ENCODE measurements at places on chromosomes 11 and 22. TPM values are rescaled to one million over a fixed set of nuclear protein-coding genes. Genes with fewer than 3 reads are reported as not detected.

TPP1 gene
- 150 TPM for total RNA-seq

WNT7B gene
- total RNA-seq, result 4.4 TPM

GRCh38 chr11:12771875-12772274 lies 97.7 kb downstream of the TEAD1 start:
- DNase-seq, result no peak

DNA sequence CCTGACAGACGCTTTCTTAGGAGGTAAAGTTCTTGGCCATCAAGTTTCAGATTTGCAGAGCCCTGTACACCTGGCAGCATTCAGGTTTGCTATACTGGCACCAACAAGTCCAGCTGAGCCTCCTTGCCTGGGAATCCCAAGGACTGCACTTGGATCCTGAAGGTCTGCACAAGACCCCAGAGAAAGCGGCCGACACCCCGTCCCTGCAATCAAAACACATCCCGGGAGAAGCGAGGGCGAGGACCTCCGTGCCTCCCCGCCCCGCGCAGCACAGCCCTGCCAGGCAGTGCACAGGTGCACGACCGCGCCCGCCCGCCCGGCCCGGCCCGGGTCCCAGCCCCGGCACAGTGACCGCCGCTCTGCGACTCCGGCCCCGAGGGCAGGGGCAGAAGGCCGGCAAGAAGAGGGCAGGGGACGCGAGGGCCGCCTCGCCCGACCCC lies 559 bp downstream of the MRTFA start:
- DNase-seq, result peak; percentile 17

DNA sequence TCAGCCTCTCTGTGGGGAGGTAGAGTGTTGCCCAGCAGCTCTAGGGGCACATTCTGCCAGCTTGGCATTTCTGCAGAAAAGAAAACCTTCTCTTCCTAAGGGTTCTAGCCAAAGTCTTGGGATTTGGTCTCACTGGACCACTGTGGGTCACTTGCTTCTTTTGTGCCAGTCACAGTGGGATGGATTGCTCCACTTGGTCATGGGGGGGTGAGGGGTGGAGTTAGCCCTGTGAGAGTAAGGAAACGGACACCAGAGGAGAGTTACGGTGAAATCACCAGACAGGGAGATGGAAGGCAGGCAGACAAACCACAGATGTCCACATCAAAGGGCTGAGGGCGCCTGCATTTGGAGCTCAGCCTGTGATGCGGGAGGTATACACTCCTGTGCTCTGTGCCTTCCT lies 10.8 kb downstream of the SGSM1 start:
- no peak for DNase-seq

DNA sequence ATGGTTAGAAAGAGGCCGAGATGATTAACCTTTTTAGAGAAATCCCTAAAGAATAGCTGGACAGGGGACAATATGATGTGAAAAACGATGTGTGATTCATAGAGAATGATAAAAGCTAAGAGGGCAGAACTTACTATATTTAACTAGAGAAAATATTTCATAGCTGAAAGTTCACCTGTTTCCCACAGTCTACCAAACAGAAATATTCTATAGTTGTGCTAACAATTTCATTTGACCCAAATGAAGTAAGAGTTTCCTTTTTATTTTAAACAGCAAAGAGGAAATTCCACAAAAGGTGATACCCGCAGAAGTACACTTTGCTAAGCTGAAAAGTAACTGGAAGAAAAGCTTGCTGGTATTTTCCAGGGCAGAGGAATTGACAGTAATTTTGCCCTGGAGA lies 26.7 kb downstream of the ALKBH8 start:
- DNase-seq, result no peak

GRCh38 chr22:17678817-17679385 lies 40.3 kb downstream of the BCL2L13 start:
- no peak for DNase-seq

DNA sequence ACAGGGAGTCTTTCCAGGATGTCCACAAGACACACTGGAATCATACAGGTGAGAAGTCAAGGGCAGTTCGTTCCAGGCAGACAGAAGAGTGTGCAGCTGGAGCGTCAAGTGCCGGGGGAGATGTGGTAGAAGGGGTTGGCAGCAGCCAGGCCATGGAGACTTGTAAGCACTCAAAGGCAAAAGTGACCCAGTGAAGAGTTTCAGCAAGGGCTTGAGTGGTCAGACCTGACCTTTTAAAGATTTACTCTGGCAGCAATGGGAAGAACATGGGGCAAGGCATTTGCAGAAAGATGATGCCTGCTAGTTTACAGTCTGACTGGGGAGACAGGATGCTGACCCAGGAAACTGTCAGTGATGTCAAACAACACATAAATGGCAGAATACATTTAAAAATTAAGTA lies 29.0 kb downstream of the P4HA3 start:
- DNase-seq, result no peak

DNA sequence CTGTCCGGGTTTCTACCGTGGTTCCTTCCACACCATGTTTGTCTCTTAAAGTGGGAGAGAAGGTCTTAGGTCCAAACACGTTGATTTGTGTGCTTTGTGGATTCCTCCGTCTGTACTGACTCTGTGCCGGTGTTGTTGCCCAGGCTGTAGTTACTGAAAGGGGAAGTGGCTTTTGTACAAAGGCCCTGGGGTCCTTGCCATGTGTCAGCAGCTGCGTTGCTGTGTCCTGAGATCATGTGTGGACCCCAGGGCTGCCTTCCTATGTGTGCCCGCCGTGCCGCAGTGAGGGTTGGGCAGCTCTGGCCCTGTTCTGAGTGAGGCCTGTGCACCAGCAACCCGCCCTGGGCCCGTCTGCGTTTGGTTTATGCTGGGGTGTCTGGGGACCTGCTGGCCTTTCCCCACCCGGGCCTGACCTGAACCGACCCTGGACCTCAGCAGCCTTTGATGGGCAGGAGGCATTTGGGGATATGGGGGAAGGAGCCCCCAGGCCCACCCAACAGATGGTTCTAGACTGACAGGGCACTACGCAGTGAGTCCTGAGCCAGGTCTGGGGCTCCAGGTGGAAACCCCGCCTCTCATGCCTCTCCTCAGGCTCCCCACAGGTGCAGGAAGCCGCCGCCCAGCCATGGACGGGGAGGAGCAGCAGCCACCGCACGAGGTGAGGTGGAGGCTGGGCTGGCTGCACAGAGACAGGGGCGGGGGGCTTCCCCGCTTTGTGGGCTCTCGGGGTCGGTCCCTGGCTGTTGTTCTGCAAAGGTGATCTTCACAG lies 6.9 kb downstream of the TRABD start:
- DNase-seq, result no peak

DNA sequence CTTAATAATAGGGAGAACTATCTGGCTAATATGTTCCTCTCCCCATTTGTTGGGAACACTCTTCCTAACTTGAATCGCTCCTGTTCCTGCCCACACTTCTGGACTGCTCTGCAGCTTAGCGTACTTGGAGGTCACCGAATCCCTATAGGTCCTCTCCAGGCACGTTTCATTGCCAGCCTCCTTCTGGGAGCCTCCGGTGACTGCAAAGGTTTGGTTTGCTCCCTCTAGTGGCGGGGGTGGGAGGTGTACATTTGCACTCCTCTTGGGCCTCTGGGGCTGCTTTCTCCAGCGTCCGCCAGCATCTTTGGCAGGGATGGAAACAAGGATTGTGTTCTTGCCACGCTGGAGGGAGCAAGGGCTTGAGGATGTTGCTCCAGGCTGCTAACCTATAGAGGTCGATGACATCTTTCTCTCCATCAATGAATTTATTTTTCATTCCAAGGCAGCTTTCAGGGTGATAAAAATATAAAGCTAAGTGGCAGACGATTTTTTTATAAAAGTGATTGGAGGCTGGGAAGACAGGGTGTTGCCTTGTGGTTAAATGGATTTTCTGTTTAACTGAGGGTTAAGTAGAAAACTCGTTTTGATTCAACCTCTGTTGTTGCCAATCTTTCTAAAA lies 48.7 kb downstream of the TSPAN18 start:
- DNase-seq, result no peak

GRCh38 chr22:44145544-44145943 lies 35.2 kb upstream of the PARVG start:
- no peak for DNase-seq

DNA sequence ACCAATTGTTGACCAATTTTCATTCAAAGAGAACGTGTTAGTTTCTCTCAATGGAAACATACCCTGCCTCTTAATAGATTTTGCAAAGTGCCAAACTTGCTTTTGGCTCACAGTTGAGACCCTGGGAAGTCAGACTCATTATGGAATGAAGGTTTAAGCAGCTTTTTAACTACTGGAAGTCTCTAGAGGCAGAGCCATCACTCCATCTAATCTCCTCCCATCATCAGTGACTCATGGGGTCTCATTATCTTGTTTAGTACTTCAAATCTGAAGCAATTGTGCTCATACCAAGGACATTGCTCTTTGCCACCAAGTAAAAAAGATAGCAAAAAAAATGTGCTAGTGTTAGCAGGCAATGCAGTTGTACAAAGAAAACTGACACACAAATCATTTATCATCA lies 537.1 kb upstream of the LRRC4C start:
- no peak for DNase-seq

GRCh38 chr22:28923826-28924732 lies 40.7 kb downstream of the ZNRF3 start:
- peak; percentile 60 for DNase-seq

DNA sequence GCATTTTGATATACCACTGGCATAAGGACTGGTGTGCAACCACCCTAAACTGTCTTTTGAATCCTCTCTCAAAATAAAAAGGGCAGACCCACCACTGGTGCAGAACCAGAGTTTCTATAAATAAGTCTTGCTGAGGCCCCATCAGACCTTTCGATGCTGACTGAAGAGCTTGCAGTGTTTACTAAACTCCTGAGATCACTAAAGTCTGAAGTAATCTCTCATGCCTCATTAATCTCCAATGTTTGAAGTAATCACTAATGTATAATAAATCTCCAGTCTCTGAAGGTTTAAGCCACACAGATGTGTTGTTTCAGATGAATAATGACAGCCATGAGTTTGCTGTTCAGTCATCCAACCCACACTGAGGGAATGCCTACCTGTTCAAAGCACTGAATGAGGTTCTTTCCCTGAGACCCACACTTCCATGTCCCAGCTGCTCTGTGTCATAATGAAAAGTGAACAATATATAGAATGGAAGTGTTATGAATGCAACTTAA lies 50.6 kb upstream of the DEUP1 start:
- no peak for DNase-seq

DNA sequence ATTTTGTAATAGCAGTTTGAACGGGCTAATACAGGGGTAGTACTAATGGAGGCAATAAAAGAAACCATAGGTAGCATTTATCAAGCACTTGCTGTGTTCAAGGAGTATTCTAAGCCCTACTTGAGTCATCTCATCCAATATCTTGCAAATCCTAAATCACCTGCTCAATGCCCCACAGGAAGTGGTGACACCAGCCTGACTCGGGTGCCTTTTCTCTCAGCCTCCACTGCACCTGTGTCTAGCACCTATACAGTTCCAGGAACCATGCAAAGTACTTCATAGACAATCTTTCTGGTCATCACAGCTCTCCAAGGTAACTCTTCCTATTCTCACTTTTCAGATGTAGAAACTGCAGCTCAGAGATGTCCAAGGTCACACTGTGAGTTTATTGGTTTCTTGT lies 98.0 kb downstream of the PRR5L start:
- no peak for DNase-seq

DNA sequence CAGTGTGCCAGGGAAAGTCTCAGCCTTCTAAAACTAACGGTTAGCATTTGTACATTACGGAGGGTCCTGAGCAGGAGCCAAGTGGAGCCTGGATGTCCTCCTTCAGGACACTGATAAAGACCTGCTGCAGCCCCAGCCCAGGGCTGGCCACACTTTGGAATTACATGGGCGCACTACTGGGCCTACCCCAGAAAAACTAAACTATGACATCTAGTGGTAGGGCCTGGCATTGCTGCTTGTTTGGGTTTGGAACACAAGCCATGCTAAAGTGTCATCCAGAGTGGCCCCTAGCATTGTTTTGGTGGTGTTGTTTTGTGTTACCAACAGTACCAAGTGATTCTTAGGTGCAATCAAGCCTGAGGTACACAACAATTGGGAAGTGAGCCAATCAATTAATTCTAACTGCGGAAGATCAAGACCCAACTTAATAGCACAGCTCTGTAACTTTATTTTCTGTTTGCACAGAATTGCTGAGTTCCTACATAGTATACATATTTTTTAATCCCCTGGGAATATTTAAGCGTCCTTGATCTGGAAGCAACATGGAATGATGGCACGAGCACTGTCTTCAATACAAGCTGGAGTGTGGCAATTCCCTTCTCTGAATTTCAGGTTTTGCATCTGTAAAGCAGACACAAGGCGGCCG lies 340.7 kb downstream of the LARGE1 start:
- DNase-seq, result peak; percentile 62

Data from lung (tissue), 17 donors.